ENCODE measurements at places on chromosomes 7 and 10. TPM values are rescaled to one million over a fixed set of nuclear protein-coding genes. Genes with fewer than 3 reads are reported as not detected.

Gene CYP2E1
- not detected for total RNA-seq

Gene HHEX
- 0.38 TPM for total RNA-seq

Gene UPK3BL1
- total RNA-seq, result 19.4 TPM

GRCh38 chr7:155216475-155217272 is 81.0 kb upstream of the INSIG1 start:
- DNase-seq, result no peak
- H3K27me3 ChIP-seq, result peaks cover 19% of the 10 kb centered on the region
- H3K27ac ChIP-seq, result no peak overlapping the region
- no peaks in the 10 kb centered on the region for H3K36me3 ChIP-seq
- H3K4me3 ChIP-seq, result no peak overlapping the region
- no peaks in the 10 kb centered on the region for H3K4me1 ChIP-seq

DNA sequence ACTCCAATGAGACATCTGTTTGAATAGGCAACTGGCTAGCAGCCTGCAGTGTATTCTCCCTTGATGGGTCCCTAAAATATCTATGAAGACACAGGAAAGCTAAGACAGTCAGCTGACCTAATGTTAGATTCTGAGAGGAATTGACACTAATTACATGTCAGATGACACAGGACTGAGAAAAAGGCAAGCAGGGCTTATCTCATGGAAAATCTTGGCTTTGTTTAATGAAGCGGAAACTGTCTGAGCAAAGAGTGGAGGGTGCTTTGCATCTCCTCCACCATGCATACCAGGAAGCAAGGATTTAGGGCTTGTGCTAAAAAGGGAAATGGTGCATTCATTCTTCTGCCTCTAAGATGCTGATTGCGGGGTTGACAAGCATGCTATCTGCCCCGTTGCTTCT is 135.5 kb upstream of the GLI3 start:
- no peaks in the 10 kb centered on the region for H3K36me3 ChIP-seq
- H3K27me3 ChIP-seq, result peaks cover 14% of the 10 kb centered on the region
- no peak for DNase-seq
- H3K4me1 ChIP-seq, result no peaks in the 10 kb centered on the region
- H3K27ac ChIP-seq, result no peak overlapping the region

DNA sequence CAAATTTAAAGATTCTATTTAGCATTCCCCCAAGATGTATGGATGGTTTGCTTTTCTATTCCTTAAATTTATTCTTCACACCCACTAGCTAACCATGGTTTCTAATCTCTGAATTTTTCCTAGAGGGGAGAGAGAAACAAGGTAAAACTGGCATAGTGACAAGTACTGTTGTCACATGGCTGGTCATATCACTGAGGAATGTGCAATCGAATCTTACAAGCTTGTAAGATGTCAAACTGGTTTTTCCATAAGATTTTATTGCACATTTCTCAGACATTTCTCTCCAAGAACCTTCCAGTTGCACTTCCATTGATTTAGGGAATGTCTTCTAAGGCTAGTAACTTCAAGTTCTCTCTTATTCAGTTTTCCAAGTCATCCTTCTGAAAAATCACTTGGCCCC is 89.8 kb downstream of the MBL2 start:
- H3K4me1 ChIP-seq, result no peaks in the 10 kb centered on the region
- H3K36me3 ChIP-seq, result no peaks in the 10 kb centered on the region
- H3K4me3 ChIP-seq, result no peak overlapping the region
- no peak for DNase-seq

Measured in activated naive CD8-positive, alpha-beta T cell treated with anti-CD3 and anti-CD28 coated beads for 36 hours (primary cell).